ENCODE measurements at places on chromosomes 7 and 10.

DNA sequence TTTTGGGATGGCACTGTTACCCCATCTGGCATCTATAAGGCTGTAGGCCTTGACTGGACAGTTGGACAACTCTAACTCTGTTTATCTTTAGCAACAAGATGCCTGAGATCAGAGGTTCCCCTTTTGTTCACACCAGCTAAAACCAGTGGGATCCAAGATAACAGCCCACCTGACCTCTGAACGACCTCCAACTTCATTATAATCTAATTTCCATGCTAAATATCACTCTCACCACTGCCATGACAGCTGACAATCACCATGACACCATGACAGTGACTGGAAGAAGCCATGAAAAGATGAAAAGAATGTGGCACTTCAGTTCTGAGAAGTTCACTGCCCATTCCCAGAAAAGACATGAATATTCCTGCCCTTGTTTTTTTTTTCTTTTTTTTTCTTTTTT lies 281.4 kb upstream of the TAC1 start:
- no peak for DNase-seq

GRCh38 chr10:93954299-93954698 lies 39.4 kb upstream of the PLCE1 start:
- no peak for DNase-seq

- no peak for DNase-seq
Observed at GRCh38 chr10:5536486-5537081, 11.8 kb downstream of the CALML3 start.

DNA sequence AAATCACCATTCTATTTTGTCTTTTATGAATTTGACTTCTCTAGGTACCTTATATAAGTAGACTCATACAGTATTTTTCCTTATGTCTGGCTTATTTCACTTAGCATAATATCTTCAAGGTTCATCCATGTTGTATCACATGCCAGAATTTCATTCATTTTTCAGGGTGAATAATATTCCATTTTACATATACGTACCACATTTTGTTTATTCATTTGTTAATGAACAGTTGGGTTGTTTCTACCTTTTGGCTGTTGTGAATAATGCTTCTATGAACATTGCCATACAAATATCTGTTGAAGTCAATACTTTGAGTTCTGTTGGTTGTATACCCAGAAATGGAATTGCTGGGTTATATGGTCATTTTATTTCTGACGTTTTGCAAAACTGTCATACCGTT lies 20.7 kb downstream of the AHCYL2 start:
- DNase-seq: no peak

DNA sequence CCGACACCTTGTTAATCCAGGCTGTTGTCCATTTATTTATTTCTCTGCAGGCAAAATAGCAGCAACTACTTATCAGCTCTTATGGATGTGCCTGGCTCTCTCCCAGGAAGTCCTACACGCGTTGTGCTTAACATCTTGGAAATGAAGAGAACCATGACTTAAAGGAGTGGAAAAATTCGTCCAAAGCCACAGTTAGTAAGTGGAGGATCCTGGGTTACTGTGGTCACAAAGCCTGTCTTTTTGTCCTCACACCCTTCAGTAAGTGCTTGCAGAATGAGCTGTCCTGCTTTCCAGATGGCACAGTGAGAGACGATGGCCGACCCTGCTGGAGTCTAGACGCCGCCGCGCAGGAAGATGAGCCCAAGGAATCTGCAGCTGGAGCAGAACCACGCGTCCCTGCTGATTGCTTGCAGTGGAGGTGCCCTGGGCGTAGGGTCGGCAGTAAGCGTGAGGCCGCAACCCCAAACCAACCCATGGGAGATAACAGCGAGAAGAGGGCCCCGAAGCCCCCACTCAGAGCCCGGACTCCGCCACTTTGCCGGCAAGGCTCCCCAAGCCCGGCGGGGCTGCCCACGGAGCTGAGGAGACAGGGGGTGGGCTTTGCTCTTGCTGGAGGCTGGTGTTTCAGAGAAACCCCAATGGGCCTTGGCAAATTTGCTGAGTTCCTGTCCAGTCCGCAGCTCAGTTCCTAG lies 178.6 kb downstream of the CXCL12 start:
- no peak for DNase-seq
